Natural killer cell (primary cell): ENCODE measurements at places on chromosomes 3 and 15.
A peak's percentile ranks its signal among the peaks of the same experiment; 100 is the strongest.

- no peak overlapping the region for H3K27ac ChIP-seq
- no peaks in the 10 kb centered on the region for H3K4me1 ChIP-seq
- no peak for DNase-seq
- no peaks in the 10 kb centered on the region for H3K27me3 ChIP-seq
- H3K4me3 ChIP-seq = no peak overlapping the region
These were observed 92.6 kb upstream of the STRIT1 start for GRCh38 chr3:155385896-155386625.

GRCh38 chr3:52432691-52433141 lies 12.2 kb downstream of the SEMA3G start:
- no peaks in the 10 kb centered on the region for H3K27me3 ChIP-seq
- H3K4me1 ChIP-seq = no peaks in the 10 kb centered on the region
- H3K27ac ChIP-seq = no peak overlapping the region
- H3K36me3 ChIP-seq = no peaks in the 10 kb centered on the region
- no peak overlapping the region for H3K4me3 ChIP-seq

GRCh38 chr3:56573501-56573900 lies 16.5 kb downstream of the CCDC66 start:
- H3K4me3 ChIP-seq = no peak overlapping the region
- H3K36me3 ChIP-seq = peaks cover 34% of the 10 kb centered on the region
- DNase-seq = no peak
- no peaks in the 10 kb centered on the region for H3K4me1 ChIP-seq
- H3K27me3 ChIP-seq = no peaks in the 10 kb centered on the region

DNA sequence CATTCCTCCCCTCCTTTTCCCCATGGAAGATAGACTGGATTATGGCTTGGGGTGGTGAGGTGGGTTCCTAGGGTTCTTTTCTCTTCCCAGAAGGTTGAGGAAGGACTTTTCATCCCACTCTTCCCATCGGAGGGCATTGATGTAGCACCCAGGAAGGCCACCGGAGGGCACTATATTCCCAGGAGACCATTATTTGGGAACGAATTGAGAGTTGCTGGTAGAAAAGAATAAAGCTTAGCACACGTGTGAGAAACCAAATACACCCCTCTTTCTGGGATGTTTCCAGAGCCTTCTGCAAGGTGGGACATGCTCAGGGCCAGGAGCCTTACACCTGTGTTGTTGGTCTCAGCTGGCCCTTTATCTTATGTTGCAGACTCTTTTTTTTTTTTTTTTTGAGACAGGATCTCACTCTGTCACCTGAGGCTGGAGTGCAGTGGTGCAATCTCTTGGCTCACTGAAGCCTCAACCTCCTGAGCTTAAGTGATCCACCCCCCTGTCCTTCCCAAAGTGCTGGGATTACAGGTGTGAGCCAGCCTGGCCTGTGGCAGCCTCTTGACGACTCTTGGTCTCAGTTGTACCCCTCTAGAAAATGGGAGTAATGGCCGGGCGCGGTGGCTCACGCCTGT lies 6.3 kb upstream of the CDC25A start:
- H3K4me1 ChIP-seq = no peaks in the 10 kb centered on the region
- no peak overlapping the region for H3K4me3 ChIP-seq
- no peak for DNase-seq
- H3K27ac ChIP-seq = no peak overlapping the region

- H3K27me3 ChIP-seq = no peaks in the 10 kb centered on the region
- peak within 1 kb of the TSS; percentile 99 for H3K4me3 ChIP-seq
- H3K27ac ChIP-seq = peak within 1 kb of the TSS; percentile 95
- H3K4me1 ChIP-seq = peaks cover 29% of the 10 kb centered on the region
- H3K36me3 ChIP-seq = peaks cover 47% of the 10 kb centered on the region
- DNase-seq = peak; percentile 97
These were observed at the start of the genes B2M and PATL2 for GRCh38 chr15:44711096-44711742. Gene B2M, plus strand, starts transcription at chr15:44711517. Its CDS starts 30 bp downstream, at chr15:44711547. Gene PATL2, minus strand, starts transcription at chr15:44711323. Its CDS starts 34,833 bp downstream, at chr15:44676490.

GRCh38 chr3:25354071-25354470 lies 74.0 kb upstream of the RARB start:
- H3K27me3 ChIP-seq = no peaks in the 10 kb centered on the region
- no peak overlapping the region for H3K27ac ChIP-seq
- H3K4me1 ChIP-seq = no peaks in the 10 kb centered on the region
- no peak for DNase-seq
- H3K36me3 ChIP-seq = no peaks in the 10 kb centered on the region
- no peak overlapping the region for H3K4me3 ChIP-seq

DNA sequence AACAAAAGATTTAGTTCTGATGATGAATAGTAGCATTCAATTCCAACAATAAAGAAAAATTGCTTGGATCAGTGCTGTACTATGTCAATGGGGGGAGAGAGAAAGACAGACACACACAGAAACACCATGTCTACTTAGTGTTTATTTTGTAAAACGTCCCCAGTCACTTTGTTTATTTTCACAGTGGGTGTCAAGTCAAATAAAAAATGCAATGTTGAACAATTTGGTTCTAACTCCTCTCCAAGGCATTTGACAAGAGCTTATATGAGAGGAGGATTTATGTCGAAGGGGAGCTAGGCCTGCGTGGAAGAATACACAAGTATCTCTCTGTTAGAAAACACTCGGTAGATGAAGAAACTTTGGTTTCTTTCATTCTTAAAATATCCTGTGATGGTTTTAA lies 201.7 kb upstream of the SLC2A2 start:
- no peak overlapping the region for H3K27ac ChIP-seq
- peaks cover 4% of the 10 kb centered on the region for H3K36me3 ChIP-seq
- no peaks in the 10 kb centered on the region for H3K4me1 ChIP-seq
- H3K27me3 ChIP-seq = no peaks in the 10 kb centered on the region

GRCh38 chr3:105747060-105747541 lies 121.7 kb downstream of the CBLB start:
- H3K4me1 ChIP-seq = peaks cover 35% of the 10 kb centered on the region
- H3K4me3 ChIP-seq = no peak overlapping the region
- peaks cover 22% of the 10 kb centered on the region for H3K36me3 ChIP-seq

DNA sequence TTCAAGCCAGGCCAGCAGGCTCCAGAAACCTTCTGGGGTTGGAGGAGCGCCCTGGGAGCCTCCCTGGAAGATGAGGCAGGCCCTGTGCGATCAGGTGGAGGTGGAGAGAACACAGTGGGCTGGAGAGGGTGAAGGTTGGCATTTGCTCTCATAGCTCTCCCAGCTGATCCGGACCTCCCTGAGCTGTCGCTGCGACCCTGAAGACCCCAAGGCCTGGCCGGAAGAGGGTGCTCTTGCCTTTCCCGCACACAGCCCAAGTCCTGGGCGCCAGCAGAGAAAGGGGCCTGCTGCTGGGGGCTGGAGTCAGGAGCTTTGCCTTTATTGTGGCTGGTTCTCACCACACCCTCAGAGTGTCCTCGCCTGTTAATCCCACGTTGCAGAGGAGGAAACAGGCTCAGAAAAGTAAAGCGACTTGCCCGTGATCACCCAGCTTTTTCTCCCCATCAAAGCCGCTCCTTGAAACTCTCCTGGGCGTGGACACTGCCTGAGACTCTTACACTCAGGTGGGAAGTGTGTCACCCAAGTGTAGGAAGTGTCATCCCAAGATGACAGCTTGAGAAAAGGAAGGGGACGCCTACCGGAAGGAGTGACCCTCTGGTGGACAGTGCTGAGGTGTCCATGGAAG lies 8.6 kb upstream of the RPL29 start:
- H3K4me1 ChIP-seq = peaks cover 17% of the 10 kb centered on the region
- no peak overlapping the region for H3K27ac ChIP-seq
- no peaks in the 10 kb centered on the region for H3K36me3 ChIP-seq
- no peak overlapping the region for H3K4me3 ChIP-seq
- no peaks in the 10 kb centered on the region for H3K27me3 ChIP-seq

DNA sequence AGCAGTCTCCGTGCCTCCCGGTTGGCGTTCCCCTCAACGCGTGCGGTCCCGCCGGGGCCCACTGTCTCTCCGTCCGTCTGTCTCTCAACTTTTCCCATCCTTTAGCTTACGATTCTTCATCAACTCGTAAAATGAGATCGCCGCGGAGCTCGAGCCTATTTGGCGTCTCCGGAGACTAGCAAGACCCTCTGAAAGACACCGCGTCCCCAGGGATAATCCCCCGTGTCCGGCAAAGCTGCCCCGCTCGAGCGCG lies 3.4 kb downstream of the GATA2 start:
- H3K36me3 ChIP-seq = no peaks in the 10 kb centered on the region
- peaks cover 70% of the 10 kb centered on the region for H3K27me3 ChIP-seq
- no peak overlapping the region for H3K27ac ChIP-seq

DNA sequence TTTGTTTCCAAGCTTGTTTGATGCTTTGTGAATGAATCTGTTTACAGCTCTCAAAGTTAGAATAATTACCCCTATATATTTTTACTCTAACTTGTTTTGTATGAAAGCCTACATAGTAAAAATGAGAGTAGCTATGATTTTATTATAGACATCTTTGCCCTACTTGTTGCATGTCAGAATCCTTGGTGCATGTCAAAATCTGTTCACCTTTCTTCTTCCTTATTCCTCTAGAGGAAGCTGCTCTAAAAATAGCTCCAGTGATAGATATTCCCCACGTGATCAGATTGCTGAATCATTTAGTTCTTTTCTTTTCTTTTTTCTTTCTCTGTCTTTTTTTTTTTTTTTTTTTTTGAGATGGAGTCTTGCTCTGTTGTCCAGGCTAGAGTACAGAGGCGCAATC lies 39.8 kb downstream of the LRRC49 start:
- DNase-seq = no peak
- no peak overlapping the region for H3K4me3 ChIP-seq
- H3K36me3 ChIP-seq = no peaks in the 10 kb centered on the region
- H3K27ac ChIP-seq = no peak overlapping the region

DNA sequence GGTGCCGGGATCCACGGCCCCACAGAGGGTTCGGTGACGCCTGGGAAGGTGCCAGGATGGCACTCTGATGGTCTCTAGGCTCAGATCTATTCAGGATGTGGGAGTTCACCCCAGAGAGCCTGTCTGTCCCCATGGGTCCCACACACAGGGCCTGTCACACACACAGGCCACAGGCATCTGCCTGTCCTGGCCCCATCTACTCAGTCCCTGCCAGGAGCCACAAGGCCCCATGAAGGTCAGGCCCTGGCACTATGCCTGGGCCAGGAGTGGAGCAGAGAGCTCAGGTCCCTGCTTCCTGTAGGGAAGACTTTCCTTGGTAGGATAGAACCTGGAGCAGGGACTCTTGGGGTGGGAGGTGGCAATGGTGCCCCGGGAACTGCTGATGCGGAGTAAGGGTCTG lies 49.0 kb upstream of the FURIN start:
- H3K27me3 ChIP-seq = no peaks in the 10 kb centered on the region
- H3K27ac ChIP-seq = peak overlapping the region; percentile 79
- H3K4me3 ChIP-seq = no peak overlapping the region
- DNase-seq = peak; percentile 27

- no peaks in the 10 kb centered on the region for H3K4me1 ChIP-seq
- H3K4me3 ChIP-seq = no peak overlapping the region
- H3K36me3 ChIP-seq = no peaks in the 10 kb centered on the region
- no peak overlapping the region for H3K27ac ChIP-seq
- DNase-seq = no peak
- H3K27me3 ChIP-seq = no peaks in the 10 kb centered on the region
These were observed 895.0 kb downstream of the CADM2 start for GRCh38 chr3:85853805-85854204.

GRCh38 chr3:11238880-11239279 lies 33.3 kb upstream of the ATG7 start:
- DNase-seq = no peak
- no peaks in the 10 kb centered on the region for H3K4me1 ChIP-seq
- H3K27me3 ChIP-seq = no peaks in the 10 kb centered on the region
- no peaks in the 10 kb centered on the region for H3K36me3 ChIP-seq
- no peak overlapping the region for H3K4me3 ChIP-seq
